Kasumi-1 (cell line): ENCODE measurements at places on chromosomes 4 and X.

DNA sequence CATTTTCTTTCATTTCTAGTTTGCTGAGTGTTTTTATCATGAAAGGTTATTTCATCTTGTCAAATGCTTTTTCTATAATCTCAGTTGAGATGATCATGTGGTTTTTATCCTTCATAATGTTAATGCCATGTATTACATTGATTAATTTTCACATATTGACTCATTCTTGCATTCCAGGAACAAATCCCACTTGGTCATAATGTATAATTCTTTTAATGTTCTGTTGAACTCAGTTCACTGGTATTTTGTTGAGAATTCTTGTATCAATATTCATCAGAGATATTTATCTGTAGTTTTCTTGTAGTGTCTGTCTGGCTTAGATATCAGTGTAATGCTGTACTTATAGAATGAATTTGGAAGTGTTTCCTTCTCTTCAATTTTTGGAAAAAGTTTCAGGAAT is 16.7 kb upstream of the LHFPL1 start:
- DNase-seq = no peak

GRCh38 chrX:45557387-45557786 is 356.7 kb upstream of the DIPK2B start:
- no peak for DNase-seq

GRCh38 chr4:56863441-56864139 is 42.1 kb upstream of the SPINK2 start:
- DNase-seq = peak; percentile 93

- DNase-seq = no peak
Measured at GRCh38 chrX:98299785-98300184, 1416.1 kb downstream of the RPA4 start.

- peak; percentile 72 for DNase-seq
Measured at GRCh38 chr4:76087007-76087769, 12.7 kb downstream of the ART3 start.

GRCh38 chr4:22986262-22986661 is 293.5 kb downstream of the GBA3 start:
- no peak for DNase-seq

- DNase-seq = no peak
Measured at GRCh38 chr4:140106289-140106844, 47.6 kb downstream of the MAML3 start.

DNA sequence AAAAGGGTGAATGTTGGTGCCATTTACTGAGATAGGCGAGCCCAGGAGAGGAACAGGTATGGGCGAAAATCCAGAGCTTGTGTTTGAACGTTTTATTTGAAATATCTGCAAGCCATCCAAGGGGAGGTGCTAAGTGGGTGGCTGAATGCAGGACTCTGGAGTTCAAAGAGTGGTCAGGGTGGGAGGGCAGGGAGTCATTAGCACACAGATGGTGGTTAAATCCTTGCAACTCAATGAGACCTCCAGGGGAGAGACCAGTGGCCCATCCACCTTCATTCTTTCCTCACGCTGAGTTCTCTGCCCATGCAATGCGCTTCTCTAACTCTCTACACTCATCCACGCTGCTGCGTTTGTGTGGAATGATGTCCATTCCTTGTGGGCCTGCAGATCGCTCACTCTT is 101.1 kb downstream of the VCX3B start:
- no peak for DNase-seq

DNA sequence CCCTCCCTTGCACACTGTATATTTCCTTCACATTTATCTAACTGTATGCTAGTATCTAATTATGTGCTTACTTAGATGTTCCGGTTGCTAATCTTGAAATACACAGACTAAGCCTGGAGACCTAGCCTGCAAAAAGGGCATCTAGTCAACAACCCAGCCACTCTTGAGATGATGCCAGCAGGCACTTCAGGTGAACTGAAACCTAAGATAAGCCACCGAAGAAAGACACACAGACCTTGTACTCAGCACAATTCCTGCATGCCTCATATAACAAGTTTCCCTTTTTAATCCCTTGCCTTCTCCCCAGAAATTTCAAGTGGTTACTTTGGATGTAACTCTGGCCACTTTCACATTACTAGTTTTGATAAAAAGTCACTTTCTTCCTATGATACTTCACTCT is 2506.6 kb downstream of the ARAP2 start:
- DNase-seq = no peak

DNA sequence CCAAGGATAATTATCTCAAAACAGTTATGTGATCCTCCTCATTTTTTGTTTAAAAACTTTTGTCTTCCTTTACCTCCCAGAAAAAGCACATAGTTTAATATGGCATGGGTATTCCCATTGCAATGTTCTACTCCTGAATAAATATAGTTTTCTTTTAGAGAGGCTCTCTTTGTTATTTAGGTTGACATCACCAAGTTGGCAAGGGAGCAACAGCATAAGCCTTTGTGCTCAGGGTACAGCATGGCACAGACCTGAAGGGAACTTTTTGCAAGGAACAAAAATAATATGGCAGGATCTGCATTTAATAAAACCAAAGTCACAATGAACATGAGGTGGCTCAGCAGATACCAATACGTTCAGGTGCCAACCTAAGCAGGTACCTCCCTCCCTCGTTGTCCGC is 47.1 kb upstream of the NPY2R start:
- DNase-seq = no peak

DNA sequence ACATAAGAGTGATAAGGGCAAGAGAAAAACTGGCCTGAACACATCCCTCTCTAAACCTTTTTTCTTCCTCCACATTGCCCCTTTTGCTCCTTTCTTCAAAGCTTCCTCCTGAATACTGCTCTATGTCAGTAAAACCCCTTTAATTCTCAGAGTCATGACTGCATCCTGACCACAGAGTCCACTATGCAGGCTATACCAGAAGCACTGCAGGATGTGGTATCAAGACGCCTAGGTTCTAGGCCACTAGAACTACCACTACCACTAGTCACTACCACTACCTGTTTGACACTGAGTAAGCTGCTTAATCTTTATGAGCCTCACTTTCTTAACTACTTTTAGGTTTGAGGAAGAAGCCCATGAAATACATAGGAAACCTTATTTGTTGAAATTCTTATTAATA is 38.7 kb downstream of the ARHGEF9 start:
- DNase-seq = peak; percentile 9

- no peak for DNase-seq
Measured at GRCh38 chrX:93932471-93933220, 258.6 kb downstream of the FAM133A start.
